ENCODE measurements at places on chromosomes 12 and 14.

- no peak for DNase-seq
Observed at GRCh38 chr12:1912580-1913376, 5.7 kb downstream of the CACNA2D4 start.

DNA sequence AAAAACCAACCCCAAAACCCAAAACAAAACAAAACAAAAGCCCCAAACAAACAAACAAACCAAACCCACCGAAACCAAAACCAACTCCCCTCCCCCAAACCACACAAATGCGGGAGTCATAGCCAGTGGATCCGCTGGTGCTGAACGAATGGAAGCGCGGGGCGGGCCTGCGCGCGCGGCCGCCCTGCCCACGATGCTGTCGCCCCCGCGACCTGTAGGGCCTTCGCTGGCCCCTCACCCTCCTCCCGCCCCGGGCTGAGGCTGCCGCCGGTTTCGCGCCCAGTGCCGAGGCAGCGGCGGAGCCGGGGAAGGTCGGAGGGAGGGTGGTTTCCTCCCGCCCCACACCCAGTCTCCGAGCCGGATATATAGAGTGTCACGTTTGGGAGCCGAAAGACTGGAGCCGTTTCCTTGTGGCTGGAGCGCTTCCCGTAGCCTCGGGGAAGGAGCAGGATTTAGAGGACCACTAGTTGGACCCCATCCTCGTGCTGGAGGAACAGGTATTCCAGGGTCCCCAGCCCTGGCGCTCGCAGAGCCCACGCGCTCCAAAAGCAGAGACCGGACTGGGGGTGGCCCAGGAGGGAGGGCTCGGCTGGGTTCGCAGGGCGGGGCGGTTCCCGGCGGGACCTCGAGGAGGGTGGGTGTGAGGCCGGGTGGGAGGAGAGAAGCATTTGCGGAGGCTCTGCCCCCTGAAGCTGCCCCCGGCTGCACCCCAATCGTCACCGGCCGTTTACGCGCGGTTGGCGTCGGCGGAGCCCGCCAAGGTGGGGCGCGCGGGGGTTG is at the start of gene FAR2:
FAR2 (plus strand) TSS at position 368 of the 780 bp plus-strand sequence. CDS start 121,172 bp downstream, outside the sequence.
- DNase-seq: no peak

- no peak for DNase-seq
Observed at GRCh38 chr12:100265732-100266584, 921 bp downstream of the DEPDC4 start.

- no peak for DNase-seq
Observed at GRCh38 chr12:31807773-31808097, 78.9 kb upstream of the AMN1 start.

DNA sequence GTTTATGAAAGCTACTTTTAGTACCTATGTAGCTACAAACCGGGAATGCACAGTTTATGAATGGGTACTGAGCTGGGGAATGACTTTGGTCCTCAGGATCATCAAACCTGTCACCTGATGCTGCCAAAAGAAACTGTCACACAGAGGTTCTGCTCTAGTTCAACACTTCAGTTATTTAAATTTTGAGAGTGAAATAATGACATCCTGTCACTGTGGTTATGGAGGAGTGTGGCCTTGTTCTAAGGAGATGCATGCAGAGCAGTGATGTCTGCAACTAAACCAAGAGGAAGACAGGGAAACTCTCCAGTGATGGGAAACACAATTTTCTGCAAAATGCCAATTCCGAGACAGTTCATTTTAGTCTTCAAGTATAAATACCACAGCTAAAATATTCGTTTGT is 4.8 kb upstream of the AEBP2 start:
- peak; percentile 19 for DNase-seq

- DNase-seq: no peak
Observed at GRCh38 chr12:97168804-97169203, 261.7 kb downstream of the NEDD1 start.
